ENCODE measurements at places on chromosomes 5 and 9. TPM values are rescaled to one million over a fixed set of nuclear protein-coding genes. Genes with fewer than 3 reads are reported as not detected.

DNA sequence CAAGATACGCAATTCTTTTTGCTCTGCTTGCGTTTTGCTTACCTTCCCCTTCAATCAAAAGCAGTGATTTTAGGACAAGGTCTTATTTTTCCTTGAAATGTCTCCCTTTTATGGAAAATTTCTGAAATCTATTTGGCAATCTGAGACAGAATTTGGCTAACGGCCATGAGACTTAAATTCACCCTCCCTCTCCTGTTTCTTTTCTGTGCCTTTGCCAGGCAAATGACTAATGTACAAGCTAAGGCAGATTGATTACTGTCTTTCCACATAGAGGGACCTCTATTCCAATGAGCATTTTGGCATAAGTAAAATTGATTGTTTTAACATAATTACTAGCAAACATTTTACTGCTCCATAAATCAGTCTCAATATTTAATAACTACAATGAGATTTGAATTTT lies 31.7 kb downstream of the FAM81B start:
- no peak overlapping the region for H3K27ac ChIP-seq
- peaks cover 4% of the 10 kb centered on the region for H3K27me3 ChIP-seq

GRCh38 chr9:107478805-107479204 lies 10.8 kb downstream of the KLF4 start:
- H3K36me3 ChIP-seq, result no peaks in the 10 kb centered on the region
- no peak overlapping the region for H3K4me3 ChIP-seq
- peaks cover 7% of the 10 kb centered on the region for H3K27me3 ChIP-seq
- no peaks in the 10 kb centered on the region for H3K4me1 ChIP-seq

DNA sequence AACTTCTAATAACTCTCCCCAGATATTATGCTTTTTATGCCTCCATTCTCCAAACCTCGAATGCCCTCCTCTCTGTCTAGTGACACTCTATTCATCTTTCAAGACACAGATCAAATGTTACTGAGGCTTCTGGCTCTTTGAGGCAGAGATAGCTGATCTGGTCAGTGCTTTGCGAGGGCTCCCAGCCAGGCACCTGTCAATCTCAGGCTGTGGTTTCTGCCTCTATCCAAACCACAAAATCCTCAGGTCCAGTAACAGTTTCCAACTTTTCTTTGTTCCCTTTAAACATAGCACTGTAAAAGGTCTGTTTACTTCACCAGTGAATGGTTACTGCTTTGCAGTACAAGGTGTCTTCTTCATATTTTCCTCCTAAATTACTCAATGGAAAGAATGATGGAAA lies 11.5 kb upstream of the STK32A start:
- H3K27ac ChIP-seq, result no peak overlapping the region
- H3K4me3 ChIP-seq, result no peak overlapping the region
- no peak for DNase-seq
- H3K27me3 ChIP-seq, result peaks cover 4% of the 10 kb centered on the region
- no peaks in the 10 kb centered on the region for H3K4me1 ChIP-seq

The SV2C gene
- not detected for total RNA-seq

The DNAH5 gene
- not detected for total RNA-seq

The BASP1 gene
- 1.0 TPM for total RNA-seq

GRCh38 chr5:163951069-163951468 lies 445.6 kb downstream of the MAT2B start:
- H3K4me3 ChIP-seq, result no peak overlapping the region
- H3K27ac ChIP-seq, result no peak overlapping the region
- no peak for DNase-seq
- H3K36me3 ChIP-seq, result no peaks in the 10 kb centered on the region
- no peaks in the 10 kb centered on the region for H3K27me3 ChIP-seq
- no peaks in the 10 kb centered on the region for H3K4me1 ChIP-seq

- H3K4me1 ChIP-seq, result no peaks in the 10 kb centered on the region
- no peak for DNase-seq
- H3K27ac ChIP-seq, result no peak overlapping the region
- no peaks in the 10 kb centered on the region for H3K36me3 ChIP-seq
- H3K27me3 ChIP-seq, result peaks cover 13% of the 10 kb centered on the region
Measured at GRCh38 chr5:73733219-73733618, 107.2 kb downstream of the ARHGEF28 start.

GRCh38 chr5:131265311-131265803 lies 1.5 kb downstream of the CDC42SE2 start:
- H3K4me1 ChIP-seq, result peaks cover 42% of the 10 kb centered on the region
- peak overlapping the region; percentile 83 for H3K4me3 ChIP-seq
- DNase-seq, result no peak
- peaks cover 17% of the 10 kb centered on the region for H3K36me3 ChIP-seq
- H3K27ac ChIP-seq, result peak overlapping the region; percentile 84

The HK3 gene
- 0.44 TPM for total RNA-seq

Measured in activated T-helper 1 cell treated with anti-CD3 and anti-CD28 coated beads, Interleukin-12 subunit alpha, Interleukin-12 subunit beta, Interleukin-2, Interleukin-4 antibody, amounts not matched to agents 30 ng/mL and 10 ng/mL and 1 ng/mL, durations not matched to agents 14 hours and 24 hours and 36 hours (primary cell).